ENCODE measurements at places on chromosomes 6 and 20.
A peak's percentile ranks its signal among the peaks of the same experiment; 100 is the strongest.

- peaks cover 78% of the 10 kb centered on the region for H3K27me3 ChIP-seq
- peaks cover 19% of the 10 kb centered on the region for H3K4me1 ChIP-seq
- H3K4me3 ChIP-seq = peak overlapping the region; percentile 35
- no peak overlapping the region for H3K27ac ChIP-seq
These were observed 2.3 kb downstream of the BMP6 start for GRCh38 chr6:7727946-7728854.

- H3K4me1 ChIP-seq = peaks cover 74% of the 10 kb centered on the region
- H3K27me3 ChIP-seq = no peaks in the 10 kb centered on the region
- DNase-seq = peak; percentile 33
- peaks cover 50% of the 10 kb centered on the region for H3K36me3 ChIP-seq
- H3K4me3 ChIP-seq = peak overlapping the region; percentile 80
- peak overlapping the region; percentile 98 for H3K27ac ChIP-seq
These were observed 4.4 kb downstream of the CPNE1 start for GRCh38 chr20:35660122-35660937.

- DNase-seq = no peak
- peaks cover 54% of the 10 kb centered on the region for H3K27me3 ChIP-seq
- H3K4me3 ChIP-seq = no peak overlapping the region
- no peaks in the 10 kb centered on the region for H3K36me3 ChIP-seq
These were observed 125.6 kb upstream of the SASH1 start for GRCh38 chr6:148217051-148217450.

GRCh38 chr20:49459684-49460083 lies 22.8 kb downstream of the KCNB1 start:
- no peaks in the 10 kb centered on the region for H3K36me3 ChIP-seq
- H3K4me3 ChIP-seq = no peak overlapping the region
- no peaks in the 10 kb centered on the region for H3K4me1 ChIP-seq
- peaks cover 21% of the 10 kb centered on the region for H3K27me3 ChIP-seq
- H3K27ac ChIP-seq = no peak overlapping the region

- no peak overlapping the region for H3K27ac ChIP-seq
- H3K4me1 ChIP-seq = peaks cover 2% of the 10 kb centered on the region
- DNase-seq = no peak
- no peaks in the 10 kb centered on the region for H3K27me3 ChIP-seq
- peaks cover 13% of the 10 kb centered on the region for H3K36me3 ChIP-seq
These were observed 93.5 kb downstream of the DTNBP1 start for GRCh38 chr6:15569035-15569995.

DNA sequence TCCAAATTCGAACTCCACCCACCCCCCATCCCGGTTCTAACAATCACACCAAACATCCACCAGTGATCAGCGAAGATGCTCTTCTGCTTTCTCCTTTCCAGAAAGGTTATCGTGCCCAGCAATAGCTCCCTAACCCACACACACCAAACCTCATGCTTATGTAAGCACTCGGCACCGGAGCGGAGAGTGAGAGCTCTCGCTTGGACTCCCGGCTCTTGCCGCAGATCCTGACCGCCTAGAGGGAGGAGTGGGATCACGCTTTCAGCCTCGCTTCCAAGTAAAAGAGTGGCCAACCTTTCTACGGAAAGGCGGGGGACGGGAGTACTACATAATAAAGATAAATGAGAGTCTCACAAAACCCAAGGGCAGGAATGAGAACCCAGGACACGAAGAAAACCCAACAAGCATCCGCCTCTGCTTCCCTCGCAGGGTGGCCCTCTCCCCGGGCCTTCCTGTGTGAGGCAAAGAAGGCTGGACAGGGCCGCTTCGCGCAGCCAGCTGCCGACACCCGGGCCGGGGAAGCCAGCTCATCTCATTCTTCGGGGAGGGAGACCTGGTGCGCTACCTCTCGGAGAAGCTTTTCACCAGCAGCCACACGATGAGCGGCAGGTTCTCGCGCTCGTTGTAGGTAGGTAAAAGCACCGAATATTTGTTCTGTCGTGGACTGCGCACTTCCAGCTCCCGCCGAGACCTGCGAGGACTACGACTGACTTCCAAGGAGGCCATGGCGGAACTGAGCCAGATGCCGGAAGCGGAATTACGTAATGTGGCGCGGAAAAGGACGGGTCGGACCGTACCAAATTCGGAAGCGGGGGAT lies at the start of gene DPM1:
Gene DPM1, minus strand, starts transcription at position 735 of the 817 bp plus-strand sequence. Its CDS starts 9 bp downstream, at position 726.
- peak within 1 kb of the TSS; percentile 95 for H3K4me3 ChIP-seq
- H3K4me1 ChIP-seq = peaks cover 66% of the 10 kb centered on the region
- peak within 1 kb of the TSS; percentile 100 for H3K27ac ChIP-seq
- peak; percentile 88 for DNase-seq

DNA sequence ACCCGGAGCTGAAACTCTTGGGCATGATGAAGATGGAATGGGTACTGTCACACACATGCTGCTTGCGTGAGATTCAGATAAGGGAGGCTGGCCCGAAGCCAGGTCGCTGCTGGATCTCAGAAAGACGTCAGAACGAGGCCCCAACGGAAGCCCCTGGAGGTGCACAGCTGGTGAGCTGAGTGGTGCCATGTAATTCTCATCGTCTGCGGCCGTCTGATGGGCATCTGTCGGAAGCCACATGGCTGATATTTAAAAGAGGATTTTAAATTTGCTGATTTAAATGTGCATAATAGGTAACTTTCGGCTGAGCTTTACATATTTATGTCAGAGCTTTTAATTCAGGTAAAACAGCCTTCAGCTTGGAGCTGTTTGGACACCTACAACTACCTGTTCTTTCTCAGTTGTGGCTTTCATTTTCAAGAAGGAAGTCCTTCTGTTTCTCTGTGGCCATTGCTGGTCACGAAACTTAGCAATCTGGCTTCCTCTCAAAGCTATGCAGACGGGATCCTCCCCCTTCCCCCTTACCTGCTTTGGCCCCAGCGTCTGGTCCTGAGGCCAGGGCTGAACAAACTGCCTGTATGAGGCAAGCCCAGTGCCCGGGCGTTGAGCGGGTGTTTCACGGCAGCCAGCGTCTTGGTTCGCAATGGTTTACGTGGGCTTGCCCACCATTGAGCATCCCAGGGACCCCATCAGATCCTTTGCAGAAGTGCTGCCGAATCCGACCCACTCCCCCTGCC lies 9.2 kb downstream of the SLCO4A1 start:
- H3K27ac ChIP-seq = peak overlapping the region; percentile 78
- no peaks in the 10 kb centered on the region for H3K27me3 ChIP-seq
- peaks cover 44% of the 10 kb centered on the region for H3K4me1 ChIP-seq
- H3K36me3 ChIP-seq = peaks cover 23% of the 10 kb centered on the region
- DNase-seq = peak; percentile 74

GRCh38 chr6:25603251-25603650 lies 48.8 kb upstream of the SCGN start:
- H3K4me1 ChIP-seq = no peaks in the 10 kb centered on the region
- H3K4me3 ChIP-seq = no peak overlapping the region
- H3K27me3 ChIP-seq = no peaks in the 10 kb centered on the region
- no peaks in the 10 kb centered on the region for H3K36me3 ChIP-seq

GRCh38 chr6:26525838-26526237 lies 12.3 kb upstream of the HMGN4 start:
- DNase-seq = no peak
- no peak overlapping the region for H3K27ac ChIP-seq
- H3K27me3 ChIP-seq = peaks cover 2% of the 10 kb centered on the region

DNA sequence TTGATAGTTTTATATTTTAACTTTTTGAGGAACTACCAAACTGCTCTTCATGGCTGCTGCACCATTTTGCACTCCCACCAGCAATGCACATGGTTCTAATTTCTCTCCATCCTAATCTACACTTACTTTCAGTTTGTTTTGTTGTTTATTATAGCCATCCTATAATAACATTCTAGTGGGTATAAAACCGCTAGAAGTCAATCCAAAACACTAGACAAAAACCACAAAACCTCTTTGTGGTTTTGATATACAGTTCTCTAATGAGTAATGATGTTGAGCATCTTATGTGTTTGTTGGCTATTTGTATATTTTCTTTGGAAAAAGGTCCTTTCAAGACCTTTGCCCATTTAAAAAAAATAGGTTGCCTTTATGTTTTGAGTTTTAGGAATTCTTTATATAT lies 5.6 kb downstream of the RPP21 start:
- H3K4me3 ChIP-seq = no peak overlapping the region
- peaks cover 5% of the 10 kb centered on the region for H3K36me3 ChIP-seq
- H3K27ac ChIP-seq = no peak overlapping the region
- H3K4me1 ChIP-seq = peaks cover 31% of the 10 kb centered on the region
- H3K27me3 ChIP-seq = peaks cover 13% of the 10 kb centered on the region

DNA sequence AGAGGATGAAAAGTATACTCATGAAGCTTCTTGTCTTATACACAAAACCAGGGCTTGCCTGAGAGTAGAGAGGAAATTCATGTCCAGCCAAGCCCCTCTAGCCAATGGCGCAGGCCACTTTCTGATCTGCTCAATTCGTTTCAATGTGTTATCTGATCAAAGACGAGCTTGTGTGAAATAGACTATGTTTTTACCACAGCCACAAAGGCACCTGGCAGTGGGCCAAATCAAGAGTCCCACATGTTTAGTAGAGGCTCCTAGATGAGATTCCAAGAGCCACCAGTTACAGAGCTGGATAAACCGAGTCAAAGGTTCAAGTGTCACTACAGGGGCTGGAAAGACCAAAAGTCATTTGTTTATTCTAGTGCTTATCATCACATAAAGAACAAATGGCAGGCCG lies 34.9 kb downstream of the GPLD1 start:
- DNase-seq = no peak
- H3K4me3 ChIP-seq = no peak overlapping the region
- H3K27me3 ChIP-seq = no peaks in the 10 kb centered on the region
- no peaks in the 10 kb centered on the region for H3K36me3 ChIP-seq
- no peaks in the 10 kb centered on the region for H3K4me1 ChIP-seq

DNA sequence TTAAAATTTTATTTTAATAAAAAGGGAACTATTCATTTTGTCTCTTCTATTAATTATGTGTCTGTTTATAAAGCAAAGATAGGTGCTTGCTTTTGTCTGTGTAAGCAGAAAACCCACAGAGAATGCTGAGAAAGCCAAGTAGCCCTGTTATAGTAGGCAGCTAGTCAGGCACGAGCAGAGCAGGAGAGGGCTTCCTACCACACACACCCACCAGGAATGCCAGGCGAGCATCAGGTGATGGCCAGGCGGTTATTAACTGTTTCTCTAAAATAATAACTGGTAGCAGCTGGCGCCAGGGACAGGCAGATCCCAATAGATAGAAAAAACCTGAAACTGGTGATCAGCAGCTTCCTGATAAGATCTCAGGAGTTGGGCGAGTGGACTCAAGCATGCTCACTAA lies 15.7 kb downstream of the C6orf15 start:
- peaks cover 37% of the 10 kb centered on the region for H3K4me1 ChIP-seq
- no peak for DNase-seq
- no peaks in the 10 kb centered on the region for H3K27me3 ChIP-seq

DNA sequence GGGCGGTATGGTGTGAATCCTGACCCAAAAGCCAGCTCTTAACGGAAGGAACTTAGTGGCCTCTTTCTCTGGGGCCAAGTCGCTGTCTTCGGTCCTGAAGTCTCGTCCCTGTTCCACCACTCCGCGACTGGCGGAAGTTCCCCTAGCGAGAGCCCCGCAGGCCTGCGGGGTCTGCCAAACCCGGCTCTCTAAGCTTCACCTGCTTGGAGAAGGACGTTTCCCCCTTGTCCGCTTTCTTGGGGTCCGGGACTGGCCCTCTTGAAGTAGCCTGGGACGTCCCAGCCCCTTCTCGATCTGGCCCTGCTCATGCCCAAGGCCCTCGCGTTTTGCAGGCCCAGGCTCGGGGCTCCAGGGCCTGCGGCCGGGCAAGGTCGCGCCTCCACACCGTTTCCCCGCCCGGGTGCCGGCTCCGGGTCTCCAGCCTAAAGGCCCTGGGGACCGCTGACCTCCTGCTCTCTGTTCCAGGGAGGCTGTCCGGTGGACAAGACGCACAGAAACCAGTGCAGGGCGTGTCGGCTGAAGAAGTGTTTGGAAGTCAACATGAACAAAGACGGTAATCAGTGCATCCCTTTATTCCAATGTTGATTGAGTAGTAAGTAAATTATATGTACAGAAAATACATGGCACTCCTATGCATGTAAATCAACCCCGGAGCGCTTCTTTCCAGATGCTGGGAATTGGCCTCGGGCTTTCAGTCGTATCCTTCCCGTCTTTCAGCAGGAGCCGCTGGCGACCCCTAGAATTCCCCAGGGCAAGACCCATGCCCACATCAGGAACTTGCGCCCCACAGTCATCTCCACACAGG lies 8.8 kb downstream of the NR2E1 start:
- no peak overlapping the region for H3K27ac ChIP-seq
- no peaks in the 10 kb centered on the region for H3K36me3 ChIP-seq
- H3K4me1 ChIP-seq = peaks cover 16% of the 10 kb centered on the region
- DNase-seq = peak; percentile 55

DNA sequence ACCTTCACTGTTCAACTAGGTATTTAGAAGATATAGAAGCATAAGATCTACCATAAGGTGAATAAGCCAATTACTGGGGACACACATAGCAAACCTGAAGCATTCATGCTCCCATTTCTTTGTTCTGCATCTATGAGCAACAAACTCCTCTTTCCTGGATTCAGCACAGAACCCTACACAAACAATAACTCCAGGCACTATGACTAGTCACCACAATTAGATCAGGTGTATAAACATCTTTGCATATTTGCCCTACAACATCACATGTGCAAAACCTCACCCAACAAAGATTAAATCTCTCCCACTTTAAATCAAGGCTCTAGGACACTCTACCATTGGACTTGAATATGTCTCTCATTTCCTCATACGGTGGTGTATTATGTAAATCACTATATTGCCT lies 652.3 kb downstream of the EPHA7 start:
- DNase-seq = no peak
- no peak overlapping the region for H3K4me3 ChIP-seq
- no peaks in the 10 kb centered on the region for H3K36me3 ChIP-seq

DNA sequence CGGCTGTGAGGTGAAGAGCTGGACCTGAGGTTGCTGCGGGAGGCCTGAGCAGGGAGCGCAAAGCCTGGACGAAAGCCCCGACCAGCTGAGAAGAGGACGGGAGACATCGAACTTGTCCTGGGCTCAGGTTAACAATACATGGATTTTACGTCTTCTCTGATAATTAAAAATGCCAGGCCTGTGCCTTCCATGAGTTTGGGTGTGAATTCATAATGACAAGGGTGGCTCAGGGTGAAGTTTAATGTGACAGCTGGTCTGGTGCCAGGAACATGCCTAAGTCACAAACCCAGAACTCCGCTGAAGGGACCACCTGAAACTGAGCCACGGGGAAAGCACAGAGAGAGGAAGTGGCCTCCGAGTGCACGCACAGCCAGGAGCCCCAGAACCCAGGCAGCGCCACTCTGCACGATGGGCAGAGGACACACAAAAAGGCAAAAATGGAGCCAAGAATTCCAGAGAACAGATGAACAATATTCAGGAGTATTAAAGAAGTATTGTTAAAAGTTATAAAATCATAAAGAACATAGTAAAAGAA lies 150.1 kb upstream of the RPS6KA2 start:
- H3K4me1 ChIP-seq = no peaks in the 10 kb centered on the region
- no peak overlapping the region for H3K4me3 ChIP-seq
- H3K27ac ChIP-seq = no peak overlapping the region
- peaks cover 13% of the 10 kb centered on the region for H3K27me3 ChIP-seq

DNA sequence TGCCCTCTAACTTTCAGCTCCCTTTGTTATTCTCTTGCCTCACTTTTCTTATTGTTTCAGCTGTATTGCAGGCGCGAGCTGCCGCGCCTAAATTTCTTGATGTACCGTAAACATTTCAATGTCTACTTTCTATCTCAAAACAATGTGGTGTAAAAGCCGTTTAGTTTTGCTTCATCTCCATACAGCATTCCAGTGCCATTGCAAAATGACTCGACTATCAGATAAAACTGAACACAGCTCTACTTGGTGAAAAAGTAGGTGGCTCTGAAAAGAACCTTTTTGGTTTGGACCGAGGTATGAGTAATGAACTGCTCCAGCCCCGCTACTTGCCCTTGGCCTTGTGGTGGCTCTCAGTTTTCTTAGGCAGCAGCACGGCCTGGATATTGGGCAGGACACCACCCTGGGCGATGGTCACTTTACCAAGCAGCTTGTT lies 74.6 kb downstream of the OR2B2 start:
- H3K27ac ChIP-seq = no peak overlapping the region
- H3K4me3 ChIP-seq = no peak overlapping the region
- no peaks in the 10 kb centered on the region for H3K36me3 ChIP-seq
- peaks cover 24% of the 10 kb centered on the region for H3K4me1 ChIP-seq
